ENCODE measurements at places on chromosomes 1 and 21.

DNA sequence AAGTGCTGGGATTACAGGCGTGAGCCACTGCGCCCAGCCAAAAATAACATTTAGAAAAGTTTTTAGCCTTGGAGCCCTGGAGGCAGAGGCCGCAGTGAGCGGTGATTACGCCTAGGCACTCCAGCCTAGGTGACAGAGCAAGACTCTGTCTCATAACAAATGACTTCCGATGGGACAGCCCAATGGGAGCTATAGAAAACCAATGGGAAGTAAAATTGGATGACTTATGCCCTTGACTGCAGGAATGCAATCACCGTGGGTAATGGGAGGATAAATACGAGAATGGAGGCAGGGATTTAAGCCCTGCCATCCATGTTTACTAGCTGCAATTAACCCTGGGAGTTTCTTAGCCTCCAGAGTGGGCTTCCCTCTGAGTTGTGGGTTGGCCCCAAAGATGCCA lies 37.0 kb upstream of the CNN3 start:
- DNase-seq, result no peak

GRCh38 chr1:167635941-167636340 lies 5.9 kb downstream of the RCSD1 start:
- DNase-seq, result no peak

DNA sequence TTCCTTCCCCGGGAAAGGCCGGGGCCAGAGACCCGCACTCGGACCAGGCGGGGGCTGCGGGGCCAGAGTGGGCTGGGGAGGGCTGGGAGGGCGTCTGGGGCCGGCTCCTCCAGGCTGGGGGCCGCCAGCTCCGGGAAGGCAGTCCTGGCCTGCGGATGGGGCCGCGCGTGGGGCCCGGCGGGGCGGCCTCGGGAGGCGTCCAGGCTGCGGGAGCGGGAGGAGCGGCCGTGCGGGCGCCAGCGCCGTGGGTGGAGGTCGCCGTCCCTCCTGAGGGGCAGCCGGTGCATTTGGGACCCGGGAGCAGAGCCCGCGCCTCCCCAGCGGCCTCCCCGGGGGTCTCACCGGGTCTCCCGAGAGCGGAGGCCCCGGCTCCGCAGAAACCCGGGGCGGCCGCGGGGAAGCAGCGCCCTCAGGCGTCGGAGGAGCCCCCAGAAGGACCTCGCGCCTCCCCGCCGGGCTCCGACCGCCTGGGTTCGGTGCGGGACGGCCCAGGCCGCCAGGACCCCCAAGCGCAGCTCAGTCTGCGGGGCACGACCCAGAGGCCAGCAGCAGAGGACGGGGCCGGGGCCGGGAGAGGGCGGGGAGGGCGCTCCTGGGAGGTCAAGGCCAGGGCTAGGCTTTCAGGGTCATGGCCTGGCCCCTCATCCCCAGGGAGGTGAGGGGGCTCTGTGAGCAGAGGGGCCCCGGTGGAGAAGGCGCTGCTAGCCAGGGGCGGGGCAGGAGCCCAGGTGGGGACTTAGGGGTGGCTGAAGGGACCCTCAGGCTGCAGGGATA lies 7.2 kb upstream of the SLX9 start:
- DNase-seq, result peak; percentile 46

DNA sequence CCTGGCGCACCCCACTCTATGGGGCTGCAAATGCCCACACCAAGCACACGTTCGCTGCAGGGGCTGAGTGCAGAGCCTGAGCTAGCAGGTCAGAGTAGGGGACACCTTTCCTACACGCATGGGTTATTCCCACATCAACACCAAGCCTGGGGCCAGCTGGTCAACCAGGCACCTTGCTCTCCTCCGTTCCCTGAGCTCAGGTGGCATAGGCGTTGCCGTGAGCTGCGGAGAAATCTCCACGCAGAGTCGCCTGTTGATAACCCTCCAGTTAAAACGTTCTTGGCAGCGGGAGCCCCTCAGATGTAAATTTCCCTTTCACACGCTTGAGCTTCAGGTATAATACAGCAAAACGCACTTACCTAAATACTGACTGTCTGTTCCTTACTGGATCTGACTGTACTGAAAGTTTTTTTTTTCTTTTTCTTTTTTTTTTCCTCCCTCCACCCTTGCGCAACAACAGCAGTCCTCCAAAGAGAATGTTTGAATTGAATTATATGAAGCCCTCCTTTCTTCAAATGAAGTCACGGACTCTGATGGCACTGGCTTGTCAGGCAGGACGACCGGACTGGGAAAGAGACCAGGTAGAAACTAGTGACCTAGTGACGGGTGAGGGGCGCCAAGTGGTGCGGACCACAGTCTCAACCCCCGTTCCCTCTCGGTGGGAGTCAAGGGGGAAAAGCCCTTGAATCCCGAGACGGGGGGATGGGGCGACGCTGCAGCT lies 2.1 kb downstream of the BRINP3 start:
- DNase-seq, result no peak

GRCh38 chr1:100037656-100037926 lies 67.8 kb downstream of the SLC35A3 start:
- no peak for DNase-seq

DNA sequence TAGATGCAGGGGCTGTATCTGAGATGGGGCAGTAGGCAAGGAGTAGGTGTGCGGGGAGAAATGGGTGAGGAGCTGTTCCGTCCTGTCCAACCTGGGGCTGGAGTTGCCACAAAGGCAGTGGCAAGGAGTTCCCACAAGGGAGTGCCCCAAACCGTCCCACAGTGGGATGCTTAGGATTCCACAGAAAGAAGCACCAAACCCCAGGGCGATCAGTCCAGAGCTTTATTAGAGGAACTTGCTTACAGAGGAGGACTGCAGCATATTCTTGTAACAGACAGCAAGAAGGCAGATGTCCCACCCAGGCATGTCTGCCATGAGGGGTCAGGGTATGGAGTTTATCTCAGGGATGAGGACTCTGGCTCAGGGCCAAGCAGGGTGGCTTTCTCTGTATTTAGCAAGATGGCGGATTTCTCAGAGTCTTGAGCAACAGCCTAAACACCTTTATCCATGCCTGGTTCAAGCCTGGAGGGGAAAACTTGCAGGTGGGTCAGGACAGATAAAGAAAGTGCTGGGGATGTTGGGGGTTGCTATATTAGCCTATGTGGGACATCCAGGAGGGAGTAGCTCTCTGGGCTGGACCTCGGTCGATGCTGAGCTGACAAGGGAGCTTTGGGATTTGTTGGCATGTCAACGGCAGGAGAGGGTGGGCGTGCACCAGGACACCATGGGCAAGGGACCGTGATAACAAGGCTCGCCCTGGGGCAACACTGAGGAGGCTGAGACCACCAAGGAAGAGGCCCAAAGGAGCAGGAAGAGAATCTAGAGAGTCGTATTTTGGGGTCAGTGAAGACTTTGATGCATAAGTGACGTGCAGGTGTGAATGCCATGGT lies 32.8 kb downstream of the OBSCN start:
- no peak for DNase-seq

DNA sequence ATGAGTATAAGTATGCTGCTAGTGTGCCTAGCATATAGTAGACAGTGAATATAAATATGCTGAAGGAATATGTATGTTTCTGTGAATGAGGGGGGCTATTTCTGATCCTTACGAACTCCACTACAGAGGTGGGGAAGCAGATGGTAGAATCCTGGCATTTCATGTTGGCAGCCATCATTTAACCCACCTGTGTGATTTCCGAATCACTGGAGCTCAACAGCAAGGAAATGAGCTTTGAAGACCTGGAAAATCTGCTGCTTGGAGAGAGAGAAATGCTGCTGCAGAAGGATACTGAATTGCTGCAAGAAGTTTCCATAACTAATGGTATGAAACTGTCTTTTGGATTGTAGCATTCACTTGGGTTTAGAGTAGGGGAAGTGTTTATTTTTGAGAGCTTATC lies 83.5 kb downstream of the RABGAP1L start:
- DNase-seq, result no peak

DNA sequence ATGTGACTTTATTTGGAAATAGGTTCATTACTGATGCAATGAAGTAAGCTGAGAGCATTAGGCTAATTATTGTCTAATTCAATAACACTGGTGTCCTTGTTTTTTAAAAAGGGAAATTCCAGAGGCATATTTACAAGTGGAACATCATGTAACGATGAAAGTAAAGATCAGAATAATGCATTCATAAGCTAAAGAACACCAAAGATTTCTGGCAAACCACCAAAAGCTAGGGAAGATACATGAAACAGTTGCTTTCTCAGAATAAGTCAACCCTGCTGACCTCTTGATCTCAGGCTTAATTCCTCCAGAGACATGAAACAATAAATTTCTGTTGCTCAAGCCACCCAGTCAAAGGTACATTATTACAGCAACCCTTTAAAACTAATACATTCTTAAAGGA lies 20.3 kb upstream of the IFI16 start:
- no peak for DNase-seq
